ENCODE measurements at places on chromosomes 5 and 9.

- DNase-seq: no peak
Observed at GRCh38 chr5:103867857-103868598, 305.4 kb upstream of the NUDT12 start.

- DNase-seq: peak; percentile 38
Observed at GRCh38 chr5:2802693-2803365, 51.4 kb upstream of the IRX2 start.

DNA sequence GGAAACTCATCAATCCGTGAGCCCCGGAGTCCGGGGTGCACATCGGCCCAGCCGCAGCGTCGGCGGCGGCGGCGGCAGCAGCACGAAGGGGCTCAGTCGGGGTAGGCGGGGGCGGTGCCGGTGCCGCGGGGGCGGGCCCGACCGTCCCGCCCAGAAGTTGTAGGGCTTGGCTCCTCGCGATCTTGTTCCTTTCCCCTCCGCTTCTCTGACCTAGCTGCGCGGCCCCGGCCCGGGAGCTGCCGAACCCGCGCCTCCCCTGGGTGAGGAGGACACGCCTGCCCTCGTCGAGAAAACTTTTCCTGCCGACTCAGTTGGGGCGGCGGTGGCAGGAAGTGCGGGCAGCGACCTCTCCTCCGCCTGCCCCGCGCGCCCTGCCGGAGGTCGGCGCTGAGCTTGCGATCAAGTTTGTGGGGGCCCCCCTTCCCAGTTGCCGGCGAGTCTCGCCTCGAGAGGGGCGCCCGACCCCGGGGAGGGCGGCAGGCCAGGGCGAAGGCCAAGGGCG is at the start of gene MAN2A1:
TSS of gene MAN2A1 (plus strand) at position 188 of the 502 bp plus-strand sequence. CDS start 491 bp downstream, outside the sequence.
- peak; percentile 80 for DNase-seq

GRCh38 chr9:126838895-126839294 is 21.5 kb upstream of the ZBTB34 start:
- DNase-seq: no peak

- DNase-seq: no peak
Observed at GRCh38 chr5:77643654-77644370, 5.3 kb upstream of the OTP start.

- DNase-seq: no peak
Observed at GRCh38 chr9:3330792-3331420, 194.9 kb downstream of the RFX3 start.

GRCh38 chr9:2413160-2413805 is 208.3 kb upstream of the VLDLR start:
- DNase-seq: no peak

DNA sequence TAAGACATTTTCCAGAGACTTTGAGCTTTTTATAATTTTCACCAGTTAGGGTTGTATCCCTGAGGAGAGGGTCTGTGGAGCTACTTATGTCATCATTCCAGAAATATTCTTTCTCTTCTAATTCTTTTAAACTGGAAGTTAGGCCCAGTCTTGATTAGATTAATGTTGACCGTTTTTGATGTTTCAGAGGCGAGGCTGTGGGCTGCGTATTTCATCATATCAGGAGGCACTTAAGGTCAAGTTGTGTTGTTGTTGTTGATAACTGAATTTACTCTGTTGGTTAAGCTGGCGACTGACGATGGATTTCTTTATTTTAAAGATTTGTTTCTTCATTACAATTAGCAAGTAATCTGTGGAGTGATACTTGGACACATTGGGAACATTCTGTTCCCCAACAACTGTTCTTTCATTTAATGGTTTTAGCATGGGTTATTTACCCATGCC is 20.1 kb downstream of the IPO11 start:
- no peak for DNase-seq

GRCh38 chr5:4862500-4862899 is 277.6 kb upstream of the ADAMTS16 start:
- DNase-seq: no peak

DNA sequence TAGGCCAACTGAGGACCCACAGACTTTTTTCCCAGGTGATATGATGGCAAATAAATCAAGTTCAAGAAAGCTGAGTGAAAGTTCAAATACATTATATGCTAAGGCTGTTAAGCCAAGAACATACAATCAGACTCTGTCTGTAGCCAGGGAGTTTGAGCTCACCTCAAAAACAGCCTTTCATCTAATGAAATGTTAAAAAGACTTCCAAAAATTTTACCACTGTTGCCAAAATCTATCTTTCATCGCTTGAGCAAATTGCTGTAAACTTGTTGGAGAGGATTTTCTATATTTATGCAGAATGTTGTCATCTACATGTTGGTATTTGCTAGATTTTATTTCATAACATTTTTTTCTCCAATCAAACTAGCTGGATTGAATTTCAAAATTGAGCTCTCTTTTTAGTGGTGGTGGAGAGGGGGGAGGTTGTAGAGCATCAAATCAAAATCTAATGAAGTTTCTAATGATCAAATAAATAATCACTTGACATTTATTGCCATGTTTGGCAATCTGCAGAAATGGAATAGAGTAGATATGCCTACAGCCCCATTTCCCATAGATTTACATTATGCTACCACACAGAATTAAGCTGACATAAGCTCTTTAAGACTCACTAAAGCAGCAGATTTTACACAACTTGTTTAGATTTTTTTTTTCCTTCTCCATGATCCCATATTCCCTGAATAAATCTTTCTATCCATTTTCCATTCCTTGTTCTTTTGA is 828.9 kb upstream of the ZNF608 start:
- DNase-seq: no peak

DNA sequence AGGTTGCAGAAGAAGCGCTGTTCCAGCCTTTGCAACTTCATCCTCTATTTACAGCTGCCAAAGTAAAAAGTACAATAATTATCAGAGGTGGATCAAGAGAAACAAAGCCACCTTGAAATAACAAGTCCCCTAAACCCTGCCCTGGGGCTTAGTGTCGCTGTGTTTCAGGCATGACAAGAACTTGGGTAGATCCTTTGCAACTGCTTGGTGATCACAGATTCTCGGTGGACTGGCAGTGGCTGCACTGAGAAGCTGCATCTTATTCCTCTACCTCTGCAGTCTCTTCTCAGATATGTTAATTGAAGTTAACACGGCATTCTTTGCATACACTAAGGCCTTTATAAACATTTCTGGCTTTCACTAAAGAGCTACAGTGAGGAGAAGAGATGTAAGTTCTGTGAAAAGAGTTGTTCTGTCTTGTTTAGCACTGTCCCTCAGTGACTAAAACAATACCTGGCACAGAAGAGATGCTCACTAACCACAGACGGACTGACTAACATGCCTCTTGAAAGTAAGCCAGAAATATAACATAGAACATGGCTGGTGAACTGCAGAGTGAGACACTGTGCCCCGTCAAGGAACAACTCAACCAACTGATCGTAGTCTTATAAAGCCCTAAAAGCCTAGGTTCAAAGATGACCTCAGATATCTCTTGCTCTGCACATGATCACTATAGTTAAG is 144.2 kb downstream of the MLLT3 start:
- no peak for DNase-seq

GRCh38 chr5:152332716-152333460 is 72.2 kb downstream of the NMUR2 start:
- no peak for DNase-seq

DNA sequence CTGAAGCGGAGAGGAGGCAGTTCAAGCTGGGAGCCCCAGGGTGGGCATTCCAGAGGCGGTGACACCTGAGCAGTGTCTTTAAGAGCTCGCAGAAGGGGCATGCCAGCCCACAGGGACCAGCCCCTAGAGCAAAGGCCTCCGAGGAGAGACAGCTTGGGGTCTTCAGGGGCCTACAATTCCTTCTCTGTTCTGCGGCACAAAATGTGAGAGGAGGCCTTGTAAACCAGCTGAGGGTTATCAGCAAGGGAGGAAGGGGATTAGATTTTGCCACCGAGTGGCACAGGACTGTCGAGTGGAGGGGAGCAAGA is 505 bp upstream of the SIGMAR1 start:
- no peak for DNase-seq

- no peak for DNase-seq
Observed at GRCh38 chr9:137520614-137521404, 29.4 kb downstream of the PNPLA7 start.

- DNase-seq: no peak
Observed at GRCh38 chr5:13567819-13568218, 376.7 kb downstream of the DNAH5 start.

- DNase-seq: no peak
Observed at GRCh38 chr9:122360891-122361290, 9.9 kb upstream of the PTGS1 start.

Data from right lung (tissue), 10 donors.